ENCODE measurements at places on chromosomes 12 and 14. TPM values are rescaled to one million over a fixed set of nuclear protein-coding genes. Genes with fewer than 3 reads are reported as not detected.

The REP15 gene
- 6.6 TPM for total RNA-seq

The SMOC1 gene
- 0.14 TPM for total RNA-seq

The SIX4 gene
- 4.3 TPM for total RNA-seq

The SLC39A9 gene
- 110 TPM for total RNA-seq

The NRIP2 gene
- not detected for total RNA-seq

The A2M gene
- total RNA-seq: 3.0 TPM

The YAF2 gene
- total RNA-seq: 24.7 TPM

The TMPRSS12 gene
- total RNA-seq: not detected

The TDRD9 gene
- total RNA-seq: 1.1 TPM

The FBLN5 gene
- 2.9 TPM for total RNA-seq

The ACSM4 gene
- not detected for total RNA-seq

The CPNE6 gene
- total RNA-seq: not detected

The SYT1 gene
- total RNA-seq: 1.1 TPM

The C12orf54 gene
- not detected for total RNA-seq

The CARMIL3 gene
- total RNA-seq: 0.14 TPM

The KLRG1 gene
- 12.6 TPM for total RNA-seq

The EGLN3 gene
- total RNA-seq: 4.9 TPM

The MAP3K9 gene
- total RNA-seq: under 0.01 TPM

The TAS2R42 gene
- not detected for total RNA-seq

The AMDHD1 gene
- total RNA-seq: 0.13 TPM

The CLEC2B gene
- total RNA-seq: 79.1 TPM

The KRT80 gene
- total RNA-seq: 7.2 TPM

The HOXC9 gene
- total RNA-seq: 0.22 TPM

The DCN gene
- total RNA-seq: 8.0 TPM

The NRL gene
- total RNA-seq: 0.57 TPM

The MYH6 gene
- total RNA-seq: not detected

The RNF212B gene
- not detected for total RNA-seq

The SIX6 gene
- not detected for total RNA-seq

The IFI27 gene
- 346 TPM for total RNA-seq

The GPRC5A gene
- 48.8 TPM for total RNA-seq

The MAP1LC3B2 gene
- total RNA-seq: 0.72 TPM

The P3H3 gene
- total RNA-seq: 68.3 TPM

Measured in thoracic aorta endothelial cell (primary cell).